ENCODE measurements at places on chromosomes 12 and 14.

GRCh38 chr14:92874962-92875661 is 47.8 kb upstream of the CHGA start:
- no peak for DNase-seq
- H3K27me3 ChIP-seq, result peaks cover 16% of the 10 kb centered on the region
- no peak overlapping the region for H3K27ac ChIP-seq
- no peaks in the 10 kb centered on the region for H3K4me1 ChIP-seq

- H3K27ac ChIP-seq, result no peak overlapping the region
- H3K27me3 ChIP-seq, result no peaks in the 10 kb centered on the region
- H3K4me1 ChIP-seq, result no peaks in the 10 kb centered on the region
- no peak overlapping the region for H3K4me3 ChIP-seq
- H3K36me3 ChIP-seq, result no peaks in the 10 kb centered on the region
Measured at GRCh38 chr12:18414671-18415070, 153.4 kb downstream of the PIK3C2G start.

GRCh38 chr12:76588881-76589565 is 29.5 kb upstream of the OSBPL8 start:
- H3K27ac ChIP-seq, result no peak overlapping the region
- H3K4me3 ChIP-seq, result no peak overlapping the region
- H3K4me1 ChIP-seq, result no peaks in the 10 kb centered on the region
- H3K27me3 ChIP-seq, result no peaks in the 10 kb centered on the region
- no peak for DNase-seq
- no peaks in the 10 kb centered on the region for H3K36me3 ChIP-seq

- H3K36me3 ChIP-seq, result no peaks in the 10 kb centered on the region
- no peak for DNase-seq
- no peaks in the 10 kb centered on the region for H3K4me1 ChIP-seq
- no peaks in the 10 kb centered on the region for H3K27me3 ChIP-seq
Measured at GRCh38 chr14:36423430-36423829, 96.6 kb downstream of the NKX2-1 start.

DNA sequence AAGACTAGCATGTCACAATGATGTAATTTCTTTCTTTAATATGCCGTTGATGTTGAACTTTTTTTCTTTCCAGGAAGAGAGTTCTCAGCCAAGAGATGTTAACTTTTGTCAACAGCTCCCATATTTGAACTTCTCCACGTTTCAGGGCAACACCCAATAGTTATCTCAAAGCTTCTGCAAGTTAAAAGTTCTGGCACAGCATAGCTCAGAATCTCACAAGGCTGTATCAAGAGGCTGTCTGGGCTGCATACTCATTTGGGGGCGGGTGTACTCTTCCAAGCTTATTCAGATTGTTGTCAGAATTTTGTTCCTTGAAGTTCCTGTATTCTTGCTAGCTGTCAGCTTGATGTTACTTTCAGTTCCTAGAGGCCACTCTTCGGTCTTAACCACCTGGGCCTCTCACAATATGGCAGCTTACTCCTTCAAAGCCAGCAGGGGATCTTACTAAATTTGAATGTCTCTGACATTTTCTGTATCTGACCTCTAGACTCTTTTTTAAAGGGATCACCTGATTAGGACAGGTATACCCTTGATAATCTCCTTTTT is 38.9 kb downstream of the KCNC2 start:
- no peaks in the 10 kb centered on the region for H3K36me3 ChIP-seq
- DNase-seq, result no peak
- H3K4me3 ChIP-seq, result no peak overlapping the region
- H3K4me1 ChIP-seq, result no peaks in the 10 kb centered on the region
- H3K27me3 ChIP-seq, result no peaks in the 10 kb centered on the region

- H3K27me3 ChIP-seq, result no peaks in the 10 kb centered on the region
- no peak for DNase-seq
- H3K27ac ChIP-seq, result no peak overlapping the region
- H3K36me3 ChIP-seq, result no peaks in the 10 kb centered on the region
- no peaks in the 10 kb centered on the region for H3K4me1 ChIP-seq
Measured at GRCh38 chr12:128986957-128987356, 133.7 kb downstream of the GLT1D1 start.

GRCh38 chr12:116771651-116772050 is 33.5 kb downstream of the RNFT2 start:
- no peak for DNase-seq
- no peaks in the 10 kb centered on the region for H3K4me1 ChIP-seq
- H3K4me3 ChIP-seq, result no peak overlapping the region
- H3K36me3 ChIP-seq, result no peaks in the 10 kb centered on the region
- H3K27me3 ChIP-seq, result no peaks in the 10 kb centered on the region

DNA sequence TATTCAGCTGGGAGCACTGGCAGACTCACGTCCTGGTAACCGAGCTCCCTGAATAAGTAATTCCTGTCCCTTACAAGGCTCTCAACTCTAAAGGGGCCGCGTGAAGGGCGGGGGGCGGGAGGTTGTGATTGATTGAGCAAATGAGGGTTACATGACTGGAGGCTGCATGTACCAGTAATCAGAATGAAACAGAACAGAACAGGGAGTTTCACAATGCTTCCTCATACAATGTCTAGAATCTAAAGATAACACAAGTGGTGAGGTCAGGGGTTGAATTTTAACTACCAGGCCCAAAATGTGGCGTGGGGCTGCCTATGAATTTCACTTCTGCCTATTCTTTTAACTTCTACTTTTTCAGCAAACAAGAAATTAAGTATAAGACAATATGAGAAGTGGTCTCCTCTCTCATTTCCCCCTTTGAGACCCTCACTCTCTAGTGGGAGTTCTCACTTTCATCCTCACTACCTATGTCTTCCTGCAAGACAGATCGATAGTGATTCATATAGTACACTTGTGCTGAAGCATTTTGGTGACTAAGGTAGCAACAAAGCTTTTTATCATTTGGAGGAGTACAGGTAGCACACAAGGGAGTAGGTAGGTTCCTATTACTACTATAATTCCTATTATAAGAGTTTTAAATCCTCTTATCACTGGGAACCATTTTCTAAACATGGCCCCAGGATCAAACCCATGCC is 239.8 kb downstream of the KTN1 start:
- no peak overlapping the region for H3K4me3 ChIP-seq
- H3K27ac ChIP-seq, result no peak overlapping the region

DNA sequence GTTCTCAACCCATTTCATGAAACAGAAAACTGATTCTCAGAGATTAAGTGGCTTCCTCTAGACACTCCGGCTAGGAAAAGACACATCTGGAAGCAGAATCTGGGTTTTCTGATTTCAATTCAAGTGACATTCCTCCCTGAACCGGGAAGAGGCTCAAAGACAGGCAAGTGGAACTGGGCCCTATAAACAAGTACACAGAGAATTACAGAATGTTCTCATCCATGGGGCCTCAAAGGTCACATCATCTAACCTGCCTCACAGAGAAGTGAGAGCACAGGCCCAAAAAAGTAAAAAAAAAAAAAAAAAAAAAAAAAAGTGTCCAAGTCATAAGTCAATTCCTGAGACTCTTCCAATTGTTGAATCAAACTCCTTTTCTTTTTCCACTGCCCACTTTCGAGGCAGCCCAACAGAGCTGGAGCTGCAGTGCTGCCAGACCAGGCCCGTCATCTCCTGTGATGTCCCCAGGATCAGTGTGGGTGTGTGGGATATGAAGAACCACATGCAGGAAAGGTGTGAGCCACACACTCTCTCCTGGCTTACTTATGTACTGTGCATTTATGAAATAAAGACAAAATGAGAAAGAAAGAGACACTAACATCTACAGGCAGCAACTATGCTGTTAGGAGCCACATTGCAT is 2.8 kb upstream of the KRT1 start:
- peaks cover 28% of the 10 kb centered on the region for H3K27me3 ChIP-seq
- no peaks in the 10 kb centered on the region for H3K36me3 ChIP-seq
- H3K4me3 ChIP-seq, result no peak overlapping the region
- no peaks in the 10 kb centered on the region for H3K4me1 ChIP-seq

- H3K27me3 ChIP-seq, result no peaks in the 10 kb centered on the region
- no peak overlapping the region for H3K27ac ChIP-seq
- H3K4me1 ChIP-seq, result no peaks in the 10 kb centered on the region
- no peak overlapping the region for H3K4me3 ChIP-seq
- no peaks in the 10 kb centered on the region for H3K36me3 ChIP-seq
Measured at GRCh38 chr14:41397926-41398325, 208.8 kb upstream of the LRFN5 start.

- no peak overlapping the region for H3K27ac ChIP-seq
- H3K36me3 ChIP-seq, result no peaks in the 10 kb centered on the region
- DNase-seq, result no peak
Measured at GRCh38 chr12:3536096-3536875, 45.3 kb downstream of the PRMT8 start.

DNA sequence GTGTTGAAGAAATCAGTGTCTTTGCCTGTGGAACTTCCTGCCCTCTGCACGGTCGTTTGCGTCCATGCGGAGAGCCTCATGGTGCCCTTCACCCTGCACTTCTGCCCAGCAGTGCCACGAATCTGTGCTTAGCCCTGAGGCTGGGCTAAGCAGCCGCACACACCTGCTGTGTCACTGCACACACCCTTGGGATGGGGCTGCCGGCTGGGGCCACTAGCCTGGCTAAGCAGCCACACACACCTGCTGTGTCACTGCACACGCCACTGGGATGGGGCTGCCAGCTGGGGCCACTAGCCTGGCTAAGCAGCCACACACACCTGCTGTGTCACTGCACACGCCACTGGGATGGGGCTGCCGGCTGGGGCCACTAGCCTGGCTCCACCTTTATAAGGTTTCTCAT is 188.5 kb downstream of the KIF26A start:
- H3K36me3 ChIP-seq, result no peaks in the 10 kb centered on the region
- no peak for DNase-seq
- no peaks in the 10 kb centered on the region for H3K4me1 ChIP-seq
- H3K27me3 ChIP-seq, result peaks cover 6% of the 10 kb centered on the region
- H3K27ac ChIP-seq, result no peak overlapping the region

DNA sequence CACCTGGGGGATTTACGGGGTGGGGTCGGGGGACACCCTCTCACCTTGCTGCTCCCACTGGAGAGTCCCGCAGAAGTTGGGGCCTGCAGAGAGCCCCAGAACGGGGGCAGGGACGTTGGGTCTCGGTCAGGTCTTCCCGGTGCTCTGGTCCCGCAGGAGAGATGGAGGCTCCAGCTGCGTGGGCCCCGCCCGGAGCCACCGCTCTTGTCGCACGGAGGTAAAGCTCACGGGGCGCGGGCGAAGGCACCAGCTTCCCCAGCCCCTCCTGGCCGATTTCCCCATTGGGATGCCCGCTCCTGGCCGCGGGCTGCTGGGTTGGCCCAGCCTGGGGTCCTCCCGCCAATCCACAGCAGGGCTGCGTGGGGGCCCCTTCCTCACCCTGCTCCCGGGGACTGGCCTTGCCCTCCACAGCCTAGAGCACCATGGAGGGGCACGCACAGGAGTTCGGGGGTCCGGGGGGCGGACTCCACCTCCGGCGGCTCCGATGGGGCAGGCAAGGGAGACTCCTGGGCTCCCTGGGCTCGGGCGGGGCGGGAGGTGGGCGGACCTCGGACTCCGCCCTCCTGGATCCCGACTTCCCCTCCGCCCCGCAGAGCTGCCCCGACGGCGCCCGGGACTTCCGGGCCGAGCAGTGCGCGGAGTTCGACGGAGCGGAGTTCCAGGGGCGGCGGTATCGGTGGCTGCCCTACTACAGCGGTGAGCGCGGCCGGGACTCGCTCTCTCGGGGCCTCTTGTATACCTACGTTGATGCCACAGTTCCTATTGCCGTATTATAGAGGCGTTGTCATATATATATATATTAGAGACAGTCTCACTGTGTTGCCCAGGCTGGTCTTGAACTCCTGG is 8.4 kb downstream of the PAPLN start:
- H3K36me3 ChIP-seq, result peaks cover 36% of the 10 kb centered on the region
- no peaks in the 10 kb centered on the region for H3K4me1 ChIP-seq
- no peak overlapping the region for H3K27ac ChIP-seq
- H3K4me3 ChIP-seq, result peak overlapping the region; percentile 27

DNA sequence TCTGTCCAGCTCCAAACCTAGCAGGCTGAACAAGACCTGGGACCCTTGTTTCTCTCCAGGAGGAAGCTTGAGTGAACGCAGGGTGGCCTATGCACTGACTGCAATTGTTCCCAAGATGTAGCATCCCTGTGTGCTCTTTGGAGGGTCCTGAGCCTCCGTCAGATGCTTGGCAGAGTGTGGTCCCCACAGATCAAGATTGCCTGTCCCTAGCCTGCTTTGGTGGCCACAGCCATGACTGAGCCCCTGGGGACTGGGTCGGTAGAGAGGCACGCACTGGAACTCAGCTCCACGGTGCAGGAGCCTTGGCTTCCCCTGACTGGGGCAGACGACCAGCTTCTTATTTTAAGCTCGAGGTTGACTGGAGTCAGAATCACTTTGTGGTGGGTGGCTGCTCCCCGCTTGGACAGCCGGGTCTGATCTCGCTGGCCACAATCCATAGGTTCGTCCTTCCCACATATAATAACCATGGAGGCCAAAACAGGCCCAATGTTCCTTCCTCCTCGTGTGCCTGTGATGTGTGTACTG is 97.8 kb downstream of the LGMN start:
- no peak overlapping the region for H3K4me3 ChIP-seq
- H3K27ac ChIP-seq, result no peak overlapping the region
- H3K27me3 ChIP-seq, result no peaks in the 10 kb centered on the region
- H3K4me1 ChIP-seq, result peaks cover 4% of the 10 kb centered on the region
- no peak for DNase-seq

- H3K36me3 ChIP-seq, result peaks cover 10% of the 10 kb centered on the region
- no peaks in the 10 kb centered on the region for H3K4me1 ChIP-seq
- H3K27me3 ChIP-seq, result no peaks in the 10 kb centered on the region
- no peak overlapping the region for H3K27ac ChIP-seq
Measured at GRCh38 chr14:51730098-51730497, 78.4 kb downstream of the FRMD6 start.

DNA sequence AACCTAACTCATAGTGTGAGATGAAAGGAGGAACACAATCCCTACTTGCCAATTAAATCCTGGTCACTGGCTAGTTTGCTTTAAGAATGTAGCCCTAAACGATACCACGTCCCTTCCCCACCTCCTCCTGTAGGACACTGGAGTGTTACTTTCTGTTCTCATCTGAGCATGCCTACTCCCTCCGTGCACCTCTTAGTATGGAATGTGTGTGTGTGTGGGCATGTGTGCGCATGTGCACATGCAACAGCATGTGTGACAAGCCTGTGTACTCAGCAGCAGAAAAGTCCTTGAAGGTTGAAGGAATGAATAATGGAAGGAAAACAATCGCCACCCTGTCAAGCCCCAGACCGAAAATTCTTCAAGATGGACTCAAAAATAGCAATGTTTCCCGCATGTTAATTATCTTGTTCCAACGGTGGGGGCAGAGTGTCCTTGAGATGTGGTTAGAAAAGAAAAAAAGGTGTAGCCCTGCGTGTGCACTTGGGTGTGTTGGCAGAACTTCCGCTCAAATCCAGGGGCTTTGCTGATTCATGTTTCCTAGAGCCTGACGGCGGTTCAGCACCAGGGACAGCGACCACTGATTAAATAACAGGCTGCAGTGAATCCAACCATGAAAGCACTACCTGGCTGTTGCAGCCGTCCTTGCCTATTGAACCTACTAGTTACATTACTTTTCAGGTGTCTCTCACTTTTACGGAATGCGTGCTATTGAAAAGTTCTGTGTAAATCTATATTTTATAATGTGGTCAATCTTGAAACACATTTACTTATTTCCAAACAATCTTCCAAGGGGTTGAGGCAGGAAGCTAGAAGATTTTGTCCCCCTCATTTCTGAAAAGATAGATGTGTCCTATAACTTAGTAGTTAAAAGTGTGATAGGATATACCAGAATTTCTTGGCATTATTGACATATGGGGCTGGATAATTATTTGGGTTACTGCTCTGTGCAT is 79.8 kb downstream of the SRRM4 start:
- no peaks in the 10 kb centered on the region for H3K36me3 ChIP-seq
- peak; percentile 7 for DNase-seq
- no peak overlapping the region for H3K27ac ChIP-seq
- no peak overlapping the region for H3K4me3 ChIP-seq
- no peaks in the 10 kb centered on the region for H3K27me3 ChIP-seq

Measured in large intestine (tissue), 12 donors.